ENCODE measurements at places on chromosomes 12 and 14. TPM values are rescaled to one million over a fixed set of nuclear protein-coding genes. Genes with fewer than 3 reads are reported as not detected.

DNA sequence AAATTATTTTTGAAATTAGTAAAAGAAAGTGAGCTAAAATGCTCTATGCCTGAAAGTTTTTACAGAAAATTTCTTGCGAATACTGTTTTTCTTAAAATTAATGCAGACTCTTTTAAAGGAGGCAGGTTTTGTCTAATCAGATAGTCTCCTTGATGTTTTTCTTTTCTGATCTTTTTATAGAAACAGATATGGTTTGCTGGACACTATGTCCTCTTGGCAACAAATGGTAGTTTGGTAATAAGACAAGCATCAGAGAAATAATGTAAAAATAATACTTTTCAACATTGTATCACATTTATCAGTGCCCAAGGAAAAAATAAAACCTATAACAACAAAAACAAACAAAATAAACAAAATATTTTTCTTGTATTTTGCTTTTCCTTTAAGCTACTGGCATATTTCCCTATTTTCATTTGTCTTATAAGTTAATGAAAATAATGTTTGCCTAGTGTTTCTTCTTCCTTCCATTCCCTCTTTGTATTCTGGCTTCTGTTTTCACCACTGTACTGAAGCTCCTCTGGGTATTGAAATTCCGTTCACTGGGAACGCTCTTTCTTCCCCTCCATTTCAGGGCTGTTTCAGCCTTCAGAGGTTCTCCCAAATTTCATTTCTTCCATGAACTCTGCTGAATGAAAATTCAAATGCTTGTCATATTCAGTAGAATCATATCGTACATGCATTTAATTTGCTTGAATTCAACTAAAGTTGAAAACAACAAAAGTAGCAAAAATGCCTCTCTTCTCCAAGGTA lies 115.3 kb downstream of the TRMT5 start:
- DNase-seq = no peak

GRCh38 chr14:100131181-100131580 lies 28.3 kb downstream of the DEGS2 start:
- DNase-seq = no peak

Gene LRIG3
- total RNA-seq = not detected

Gene RBM23
- total RNA-seq = 82.9 TPM

DNA sequence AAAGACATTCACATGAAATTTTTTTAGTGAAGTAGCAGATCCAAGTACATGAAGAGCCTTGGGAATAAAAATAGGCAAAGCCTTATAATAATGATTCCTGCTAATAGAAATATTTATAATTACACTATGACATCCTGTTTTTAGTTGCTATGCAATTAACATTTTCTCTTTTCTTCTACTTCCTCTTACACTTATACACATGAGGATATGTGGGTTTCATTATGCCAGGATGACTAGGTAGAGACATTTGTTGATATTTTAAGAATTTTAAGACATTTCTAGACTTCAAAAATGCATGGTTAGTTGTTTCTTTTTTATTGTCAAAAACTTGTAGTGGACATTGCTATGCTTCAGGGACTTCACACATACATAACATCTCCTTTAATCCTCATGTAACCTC lies 326.8 kb downstream of the SYT1 start:
- no peak for DNase-seq

Gene SLC16A7
- 18.3 TPM for total RNA-seq

DNA sequence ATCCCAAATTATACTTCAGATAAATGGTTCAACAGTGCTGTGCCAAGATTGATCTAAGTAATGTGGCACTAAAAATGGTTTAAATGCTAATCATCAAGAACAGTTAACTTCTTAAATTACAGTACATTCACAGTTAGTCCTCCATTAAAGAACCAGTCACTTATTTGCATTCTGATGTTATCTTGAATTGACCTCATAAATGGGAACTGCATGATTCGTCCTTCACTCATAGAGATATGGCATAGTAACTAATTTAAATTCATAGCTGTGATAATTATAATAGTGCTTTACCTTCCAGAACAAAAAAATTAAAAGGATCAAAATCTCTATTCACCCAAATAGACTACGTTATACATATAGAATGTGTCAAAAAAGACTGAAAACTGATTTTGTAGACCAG lies 61.1 kb downstream of the COCH start:
- no peak for DNase-seq

- no peak for DNase-seq
Observed at GRCh38 chr12:77560714-77561113, 270.0 kb upstream of the NAV3 start.

DNA sequence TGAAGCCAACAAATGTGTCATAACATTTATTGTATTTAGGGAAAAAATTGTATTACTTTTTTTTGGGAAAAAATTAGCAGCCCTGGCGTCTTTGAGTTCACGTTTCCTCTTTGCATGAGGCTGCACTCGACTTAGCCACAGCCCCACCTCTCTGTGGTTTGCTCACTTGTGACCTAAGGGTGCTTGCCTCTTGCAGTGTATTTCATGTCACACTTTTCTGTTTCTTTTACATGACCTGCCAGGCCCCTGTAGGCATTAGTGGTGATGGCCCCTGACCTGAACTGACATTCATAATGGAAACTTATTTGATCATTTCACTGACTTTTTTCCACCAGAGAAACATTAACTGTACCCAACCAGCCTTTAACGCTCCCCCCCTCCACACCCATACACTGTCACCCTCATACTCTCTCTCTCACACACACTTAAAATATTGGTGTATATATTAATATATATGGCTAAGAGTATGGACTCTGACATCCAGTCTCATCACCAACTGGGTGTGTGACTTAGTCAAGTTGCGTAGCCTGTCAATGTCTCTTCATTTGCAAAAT lies 122.9 kb downstream of the PRKCH start:
- DNase-seq = peak; percentile 95
